NCI-H524 treated with DMSO at 0.1 percent for 48 hours (cell line): ENCODE measurements at places on chromosomes 5 and 9.

DNA sequence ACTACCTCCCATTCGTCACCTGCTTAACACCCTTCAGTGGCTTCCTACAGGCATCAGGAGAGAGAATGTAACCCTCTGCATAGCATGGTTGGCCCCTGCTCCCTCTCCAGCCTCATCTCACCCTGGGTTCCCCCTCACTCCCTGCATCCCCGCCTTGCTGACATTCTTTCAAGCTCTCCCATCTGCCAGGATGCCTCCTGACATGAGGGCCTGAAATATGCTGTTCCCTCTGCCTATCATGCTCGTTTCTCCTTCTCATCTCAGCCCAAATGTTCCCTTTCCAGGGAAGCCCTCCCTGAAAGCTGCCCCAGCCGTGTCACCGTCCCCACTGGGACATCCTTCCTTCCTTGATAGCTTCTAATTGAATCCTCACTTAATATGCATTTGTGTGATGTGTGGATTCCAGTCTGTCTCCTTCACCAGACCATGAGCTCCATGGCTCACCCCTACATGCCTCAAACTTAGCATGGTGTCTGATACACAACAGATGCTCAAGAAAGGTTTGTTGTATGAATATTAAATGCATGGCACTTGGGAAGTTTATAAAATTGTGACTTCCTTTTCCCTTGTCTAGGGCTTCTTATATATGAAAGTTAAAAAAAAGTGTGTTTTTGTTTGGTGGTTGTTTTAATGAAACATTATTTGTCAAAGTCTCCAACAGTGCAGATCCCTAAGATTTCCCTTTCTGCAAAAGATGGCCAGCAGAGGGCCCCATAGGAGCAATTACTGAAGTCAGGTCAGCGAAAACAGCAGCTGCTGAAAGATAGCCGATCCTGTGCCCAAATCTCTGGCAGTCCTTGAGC lies 7.3 kb upstream of the C5orf58 start:
- DNase-seq = no peak

DNA sequence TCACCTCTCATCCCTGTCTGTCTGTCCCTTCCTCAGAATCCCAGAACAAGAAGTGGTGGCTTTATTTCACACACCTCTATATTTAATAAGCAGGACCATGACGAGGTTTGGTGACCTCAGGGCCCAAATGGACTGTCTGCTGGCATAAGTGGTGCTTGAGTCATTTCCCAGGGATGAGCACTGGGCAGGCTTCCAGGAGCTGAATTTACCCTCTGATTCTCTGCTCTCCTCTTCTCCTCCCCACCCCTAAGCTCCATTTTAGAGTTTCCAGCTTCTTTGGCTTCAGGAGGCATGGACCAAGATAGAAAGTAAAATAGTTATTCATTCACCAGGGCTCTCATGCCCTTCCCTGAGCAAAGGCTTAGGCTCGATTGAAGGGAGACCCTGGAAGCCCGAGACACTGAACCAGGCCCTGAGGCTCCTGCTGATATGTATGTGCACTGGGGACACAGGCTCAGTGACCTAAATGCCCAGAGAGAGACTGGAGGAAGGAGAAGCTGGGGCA lies 69.1 kb downstream of the PPARGC1B start:
- no peak for DNase-seq

- no peak for DNase-seq
Measured at GRCh38 chr9:123861086-123861755, 68.7 kb downstream of the DENND1A start.

DNA sequence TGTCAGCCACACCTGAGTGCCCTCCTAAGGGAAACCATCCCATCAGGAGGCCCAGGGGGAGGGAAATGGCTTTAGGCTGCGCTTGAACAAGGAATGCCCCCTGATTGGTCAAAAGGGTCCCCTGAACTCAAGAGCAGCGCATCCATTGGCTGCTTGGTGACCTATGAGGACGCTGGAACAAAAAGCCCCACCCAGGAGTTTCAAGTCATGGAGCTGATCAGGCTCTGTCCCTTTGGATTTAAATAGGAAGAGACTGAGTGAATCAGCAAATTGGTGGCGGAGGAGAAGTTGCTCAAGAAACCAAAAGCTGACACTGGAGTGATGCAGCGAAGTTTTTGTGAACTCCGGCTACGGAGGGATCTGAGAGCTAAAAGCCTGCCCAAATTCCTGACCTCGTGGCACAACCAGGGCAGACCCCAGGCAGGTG lies 66.7 kb downstream of the SMIM23 start:
- no peak for DNase-seq

GRCh38 chr5:138471052-138471361 lies 5.7 kb downstream of the EGR1 start:
- no peak for DNase-seq

- DNase-seq = no peak
Measured at GRCh38 chr5:51664491-51665250, 281.4 kb downstream of the ISL1 start.

GRCh38 chr5:123549256-123549904 lies 37.4 kb downstream of the CSNK1G3 start:
- no peak for DNase-seq

GRCh38 chr5:36311956-36312355 lies 10.3 kb upstream of the RANBP3L start:
- no peak for DNase-seq

GRCh38 chr5:157269165-157269671 lies 3.3 kb downstream of the CYFIP2 start:
- no peak for DNase-seq

DNA sequence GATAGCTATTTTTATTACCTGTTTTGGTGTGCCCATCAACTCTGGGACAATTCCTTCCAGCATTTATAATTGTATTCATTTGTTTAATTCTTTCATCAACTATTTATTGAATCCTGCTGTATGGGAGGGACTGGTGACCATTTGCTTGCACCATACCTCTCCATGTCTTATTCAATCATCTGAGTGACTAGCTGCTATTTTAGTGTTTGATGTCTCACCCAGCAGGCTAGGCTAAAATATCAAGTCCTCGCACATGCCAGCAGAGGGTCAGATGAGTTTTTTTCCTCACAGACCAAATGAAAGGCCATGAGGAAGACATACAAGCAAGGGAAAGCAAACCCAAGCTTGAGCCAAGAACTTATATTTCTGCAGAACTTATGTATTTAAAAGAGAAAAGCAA lies 63.9 kb downstream of the CETN3 start:
- DNase-seq = no peak

DNA sequence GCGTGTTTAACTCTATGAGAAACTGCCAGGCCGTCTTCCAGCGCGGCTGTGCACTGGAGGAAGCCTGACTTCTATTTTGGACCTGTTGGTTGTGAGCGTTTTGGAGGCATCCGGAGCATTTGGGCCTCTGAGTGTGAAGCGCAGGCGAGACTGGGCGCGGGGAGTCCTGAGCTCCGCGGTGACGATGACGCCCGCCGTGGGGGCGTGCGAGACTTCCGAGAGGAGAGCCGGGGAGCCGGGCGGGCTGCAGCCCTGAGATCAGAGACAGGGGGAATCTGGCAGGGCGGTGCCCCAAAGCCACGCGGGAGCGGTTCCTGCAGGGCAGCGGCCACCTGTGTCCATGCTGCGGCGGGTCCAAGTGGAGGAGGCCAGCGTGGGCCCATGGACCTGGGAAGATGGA lies 47.4 kb downstream of the NTNG2 start:
- DNase-seq = no peak

GRCh38 chr5:151708126-151708525 lies 21.4 kb upstream of the SPARC start:
- DNase-seq = no peak

DNA sequence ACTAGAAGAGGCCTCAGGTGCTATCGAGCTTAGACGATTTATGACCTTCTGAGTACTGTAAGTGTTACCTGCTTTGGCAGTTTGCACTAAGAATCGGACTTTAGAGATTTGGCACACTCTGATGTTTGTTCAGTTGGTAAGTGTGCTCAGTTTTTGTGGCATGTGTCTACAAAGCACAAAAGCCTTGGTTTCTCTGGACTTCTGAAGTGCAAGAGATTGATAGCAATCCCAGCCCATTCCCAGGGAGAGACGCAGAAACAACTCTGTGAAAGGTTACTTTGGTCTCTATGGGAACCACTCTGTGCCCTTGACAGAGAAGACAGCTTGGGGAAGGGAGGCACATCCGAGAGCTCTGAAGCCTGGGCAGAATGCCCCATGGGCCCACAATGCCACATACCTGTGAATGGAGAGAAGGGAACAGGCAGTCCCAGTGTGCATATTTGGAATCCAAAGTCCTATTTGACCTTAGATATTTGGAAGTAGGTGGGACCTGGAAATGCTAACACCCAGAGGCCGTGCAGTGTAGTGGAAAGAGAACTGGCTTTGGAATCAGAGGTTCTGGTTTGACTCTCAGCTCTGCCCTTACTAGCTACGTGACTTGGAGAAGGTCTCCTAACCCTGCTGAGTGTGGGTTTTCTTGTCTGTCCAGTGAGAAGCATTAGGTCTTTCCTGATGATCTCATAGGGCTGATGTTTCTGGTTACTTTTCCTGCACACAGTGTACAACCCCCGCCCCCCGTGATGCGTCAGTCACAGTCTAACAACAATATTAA lies 194.3 kb upstream of the VLDLR start:
- no peak for DNase-seq

DNA sequence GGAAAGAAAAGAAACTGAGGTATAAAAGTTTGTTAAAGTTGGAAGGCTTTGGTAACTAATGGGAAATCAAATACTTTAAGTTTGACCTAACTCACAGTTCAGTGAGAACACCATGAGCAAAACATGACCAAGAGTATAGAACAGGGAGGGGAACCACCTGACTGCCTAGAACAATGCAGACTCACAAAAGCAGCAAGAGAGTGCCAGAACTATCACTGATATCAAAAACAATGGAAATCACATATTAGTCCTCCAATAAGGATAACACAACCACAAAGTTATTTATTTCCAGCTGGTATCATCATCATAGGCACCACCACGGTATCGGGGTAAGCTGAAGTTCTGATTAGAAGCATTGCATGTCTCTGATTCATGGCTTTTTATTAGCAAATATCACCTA lies 77.5 kb downstream of the TRPM6 start:
- DNase-seq = no peak

GRCh38 chr9:103702572-103702971 lies 391.5 kb upstream of the SMC2 start:
- peak; percentile 9 for DNase-seq

GRCh38 chr5:80667384-80667783 lies 12.6 kb upstream of the DHFR start:
- no peak for DNase-seq

DNA sequence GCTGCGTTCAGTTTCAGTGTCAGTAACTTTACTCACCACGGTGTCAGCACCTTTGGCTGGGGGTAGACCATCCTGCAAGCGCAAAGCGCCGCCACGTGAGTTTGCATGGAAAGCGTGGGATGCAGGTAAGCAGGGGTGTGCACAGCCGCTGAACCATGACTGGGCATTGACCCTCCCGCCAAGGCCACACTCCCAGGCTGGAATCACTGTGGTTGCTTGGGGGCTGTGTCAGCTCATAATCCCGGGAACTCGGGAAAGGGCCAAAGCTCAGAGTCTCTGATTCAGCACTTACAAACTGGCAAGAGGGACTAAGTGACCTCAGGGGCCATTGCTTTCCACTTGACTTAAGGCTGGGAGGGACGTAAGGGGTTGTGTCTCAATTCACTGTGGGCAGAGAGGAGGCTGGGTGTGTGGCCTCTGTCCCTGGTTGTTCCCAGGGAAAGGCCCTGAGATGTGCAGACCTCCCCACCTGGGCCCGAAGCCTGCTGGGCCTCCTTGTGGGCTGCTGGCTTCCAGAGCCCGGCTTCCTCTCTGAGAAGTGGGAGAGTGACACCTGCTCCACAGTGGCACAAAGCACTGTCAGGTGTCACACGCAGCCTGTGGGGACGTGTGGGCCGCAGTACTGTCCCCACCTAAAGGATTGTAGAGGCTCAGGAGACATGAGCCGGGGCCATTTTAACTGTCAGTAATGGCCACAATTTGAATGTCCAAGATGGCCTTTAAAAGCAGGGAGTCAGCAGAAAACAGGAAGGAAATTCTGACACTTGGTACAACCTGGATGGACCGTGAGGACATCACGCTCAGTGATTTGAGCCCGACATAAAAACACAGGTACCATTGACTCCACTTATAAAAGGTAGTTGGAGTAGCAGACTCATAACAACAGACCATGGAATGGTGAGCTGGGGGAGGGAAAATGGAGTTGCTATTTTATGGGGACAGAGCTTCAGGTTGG lies 16.7 kb downstream of the ABO start:
- DNase-seq = no peak

GRCh38 chr9:16960084-16960483 lies 89.6 kb upstream of the BNC2 start:
- no peak for DNase-seq

- no peak for DNase-seq
Measured at GRCh38 chr5:7078101-7078500, 317.8 kb upstream of the ADCY2 start.

GRCh38 chr5:154756868-154757813 lies 2.0 kb downstream of the LARP1 start:
- no peak for DNase-seq

DNA sequence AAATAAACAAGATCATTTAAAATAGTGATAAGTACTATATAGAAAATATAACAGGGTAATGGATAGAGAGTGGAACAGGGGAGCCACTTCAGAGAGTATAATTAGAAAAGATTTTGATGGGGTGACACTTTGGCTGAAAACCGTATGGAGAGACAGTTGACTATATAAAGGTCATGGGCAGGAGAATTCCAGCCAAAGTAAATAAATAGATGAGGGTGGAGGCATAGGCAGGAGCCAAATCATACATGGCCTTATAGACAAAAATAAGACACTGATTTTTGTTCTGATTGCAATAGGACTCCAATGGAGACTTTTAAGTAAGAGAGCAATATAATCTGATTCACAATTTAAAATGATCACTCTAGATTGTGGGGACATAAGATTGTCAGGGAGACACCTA lies 37.5 kb upstream of the NUDT12 start:
- DNase-seq = no peak

GRCh38 chr5:137731176-137731575 lies 4.7 kb downstream of the KLHL3 start:
- DNase-seq = no peak

GRCh38 chr5:136030956-136031611 lies 2.3 kb downstream of the TGFBI start:
- no peak for DNase-seq
